Right ventricle myocardium inferior (tissue), 1 donor: ENCODE measurements at places on chromosomes 16 and 17.

DNA sequence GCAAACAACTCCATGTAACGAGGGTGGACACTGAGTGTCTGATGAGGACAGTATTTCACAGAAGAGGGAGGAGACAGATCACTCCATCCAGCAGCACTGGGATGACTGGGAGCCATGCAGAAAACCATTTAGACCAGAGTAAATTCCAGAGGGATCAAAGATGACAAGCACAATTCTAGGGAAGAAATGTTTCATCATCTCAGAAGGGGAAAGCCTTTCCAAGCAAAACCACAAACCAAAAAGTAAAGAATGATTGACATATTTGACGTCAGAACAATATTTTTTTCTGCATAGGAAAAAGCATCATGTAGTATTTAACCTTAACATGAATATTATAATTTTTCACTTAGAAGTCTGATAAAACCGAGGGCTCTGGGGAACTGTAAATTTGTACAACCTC lies 4.8 kb downstream of the DNASE1 start:
- DNase-seq, result no peak

DNA sequence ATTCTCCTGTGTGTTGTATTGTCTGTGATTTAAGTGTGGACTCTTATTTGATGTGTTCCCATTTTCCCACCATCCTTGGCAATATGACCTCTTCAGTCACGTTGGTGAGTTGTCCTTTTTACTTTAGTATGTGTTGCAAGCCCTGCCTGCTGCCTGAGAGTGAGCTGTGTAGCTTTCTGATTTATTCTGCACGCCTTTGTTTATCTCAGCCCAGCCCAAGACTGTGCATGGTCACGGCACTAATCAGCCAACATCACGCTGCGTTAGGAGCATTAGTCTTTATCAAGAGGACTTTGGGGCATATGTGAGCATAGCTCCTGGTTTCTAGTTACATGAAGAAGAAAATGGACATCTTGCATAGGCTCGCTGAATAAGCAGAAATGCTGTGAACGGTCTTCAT lies 6.0 kb downstream of the TOM1L1 start:
- no peak for DNase-seq

- no peak for DNase-seq
Observed at GRCh38 chr16:69077251-69077650, 28.2 kb upstream of the HAS3 start.

DNA sequence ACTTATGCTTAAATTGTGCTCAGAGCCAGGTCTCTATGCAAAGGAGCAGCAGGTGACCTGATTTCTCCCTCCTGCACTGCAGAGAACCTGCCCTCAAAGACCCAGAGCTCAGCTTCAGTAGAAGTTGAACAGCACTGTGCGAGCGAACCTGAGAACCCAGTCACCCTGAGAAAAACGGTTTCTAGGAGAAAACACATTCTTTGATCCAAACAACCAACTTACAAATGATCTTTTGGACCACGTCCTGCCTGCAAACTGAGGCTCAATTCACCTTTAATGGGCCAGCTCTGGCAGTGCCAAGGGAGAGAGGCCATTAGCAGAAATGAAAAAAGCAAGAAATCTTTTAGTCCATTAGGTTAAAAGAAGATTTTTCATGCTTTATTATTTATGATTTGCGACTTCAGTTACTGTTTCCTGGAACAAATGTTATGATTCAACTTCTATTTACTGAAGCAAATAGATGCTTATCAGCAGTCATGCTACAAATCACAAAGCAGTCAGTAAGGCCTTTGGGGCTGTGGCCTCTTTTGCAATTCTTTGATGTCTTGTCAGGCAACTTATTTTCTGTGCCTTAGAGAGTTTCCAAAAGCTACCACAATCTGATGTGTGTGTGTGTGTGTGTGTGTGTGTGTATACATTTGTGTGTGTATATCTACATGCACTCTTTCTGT lies 65.7 kb upstream of the LRRC37A3 start:
- DNase-seq, result no peak

DNA sequence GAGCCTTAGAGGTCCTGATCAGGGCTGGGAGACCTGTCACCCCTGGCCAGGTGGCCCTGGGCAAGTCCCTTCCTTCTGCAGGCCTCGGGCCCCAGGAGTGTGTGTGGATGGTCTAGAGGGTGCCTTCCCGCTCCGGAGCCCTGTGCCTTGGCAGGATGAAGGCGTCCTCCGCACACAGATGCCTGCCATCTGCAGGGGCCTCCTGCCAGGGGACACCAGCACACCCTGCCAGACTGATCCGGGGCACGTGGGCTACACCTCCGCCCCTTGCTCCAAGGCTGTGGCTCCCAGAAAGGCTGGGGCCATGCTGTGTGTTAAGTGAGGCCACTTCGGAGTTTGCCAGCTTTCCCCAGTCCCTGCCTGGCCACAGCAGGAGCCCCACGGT lies 30.7 kb downstream of the NPTX1 start:
- peak; percentile 23 for DNase-seq

GRCh38 chr17:82970067-82970466 lies 109.3 kb upstream of the METRNL start:
- no peak for DNase-seq

GRCh38 chr16:89934611-89935553 lies 11.7 kb downstream of the TUBB3 start:
- DNase-seq, result no peak

DNA sequence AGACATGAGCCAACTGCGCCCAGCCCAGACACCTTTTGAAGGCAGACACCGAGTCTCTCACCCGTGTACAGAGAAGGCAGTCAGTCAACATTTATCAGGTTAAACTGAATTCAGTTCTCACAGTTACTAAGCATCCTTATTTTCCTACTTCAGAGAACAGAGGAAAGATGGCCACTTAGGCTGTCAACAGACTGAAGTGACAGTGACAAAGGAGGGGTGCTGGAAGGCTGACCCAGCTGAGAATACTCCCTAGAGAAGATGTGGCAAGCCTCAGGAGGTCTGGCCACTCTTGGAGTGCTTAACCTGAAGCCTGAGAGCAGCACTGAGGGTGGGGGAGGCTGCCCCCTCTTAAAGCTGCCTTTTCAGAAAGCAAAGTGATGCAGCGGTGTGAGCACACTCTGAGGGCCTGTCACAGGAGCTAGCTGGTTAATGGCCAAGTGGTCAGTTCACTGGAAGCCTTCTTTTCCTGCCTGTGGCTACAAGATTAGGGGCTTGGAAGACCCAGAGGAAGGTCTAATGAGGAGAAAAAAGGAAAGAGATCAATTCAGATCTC lies 51.0 kb upstream of the SREBF1 start:
- DNase-seq, result no peak

GRCh38 chr16:82630219-82630618 lies 3.5 kb downstream of the CDH13 start:
- no peak for DNase-seq

- DNase-seq, result no peak
Observed at GRCh38 chr16:73037331-73037745, 10.6 kb downstream of the ZFHX3 start.

- DNase-seq, result no peak
Observed at GRCh38 chr17:11981862-11982261, 15.4 kb downstream of the ZNF18 start.

GRCh38 chr17:44489581-44489980 lies 13.6 kb downstream of the GPATCH8 start:
- no peak for DNase-seq

DNA sequence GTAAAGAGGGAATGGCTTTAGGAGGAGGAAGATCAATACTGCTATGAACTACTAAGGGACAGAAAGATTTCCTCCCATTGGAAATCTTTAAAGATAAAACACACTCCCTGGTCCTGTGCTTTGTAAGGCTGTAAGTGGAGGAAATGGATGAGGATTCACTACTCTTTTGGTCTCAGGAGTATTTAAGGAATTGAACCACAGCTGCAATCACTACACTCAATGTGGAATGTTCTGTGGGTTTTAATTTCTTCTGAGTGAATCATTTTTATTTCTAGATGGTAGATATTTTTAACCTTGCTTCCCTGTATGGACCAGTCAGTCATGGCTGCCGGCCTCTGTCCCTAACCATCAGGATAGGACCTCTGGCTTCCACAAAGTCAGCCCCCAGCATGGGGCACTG lies 65.6 kb downstream of the SDR42E1 start:
- no peak for DNase-seq

DNA sequence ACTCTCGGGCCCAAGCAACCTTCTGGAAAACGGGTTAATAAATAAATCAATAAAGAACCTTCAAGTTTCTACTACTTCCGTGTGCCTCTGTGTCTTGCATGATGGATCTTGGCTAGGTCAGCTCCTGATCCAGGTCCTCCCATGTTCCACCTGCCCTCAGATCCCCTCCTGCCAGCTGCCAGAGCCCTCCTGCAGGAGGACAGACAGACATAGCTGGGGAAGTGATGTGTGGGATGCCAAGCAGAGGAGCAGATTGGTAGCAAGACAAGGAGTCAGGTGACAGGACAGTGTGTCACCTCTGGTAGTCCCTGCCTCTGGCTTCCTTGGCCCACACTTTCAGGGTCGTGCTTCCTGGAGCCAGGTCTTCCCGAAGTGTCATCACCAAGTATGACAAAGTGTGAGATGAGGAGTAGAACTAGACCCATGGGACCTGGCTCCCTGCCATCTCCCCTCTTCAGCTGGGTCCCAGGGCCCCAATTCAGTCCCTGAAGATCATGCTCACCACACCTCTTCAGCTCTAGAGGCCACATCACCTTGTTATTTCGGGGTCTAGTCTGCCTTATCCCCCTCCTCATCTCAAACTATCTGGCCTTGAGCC lies 1.0 kb upstream of the EPN3 start:
- no peak for DNase-seq

DNA sequence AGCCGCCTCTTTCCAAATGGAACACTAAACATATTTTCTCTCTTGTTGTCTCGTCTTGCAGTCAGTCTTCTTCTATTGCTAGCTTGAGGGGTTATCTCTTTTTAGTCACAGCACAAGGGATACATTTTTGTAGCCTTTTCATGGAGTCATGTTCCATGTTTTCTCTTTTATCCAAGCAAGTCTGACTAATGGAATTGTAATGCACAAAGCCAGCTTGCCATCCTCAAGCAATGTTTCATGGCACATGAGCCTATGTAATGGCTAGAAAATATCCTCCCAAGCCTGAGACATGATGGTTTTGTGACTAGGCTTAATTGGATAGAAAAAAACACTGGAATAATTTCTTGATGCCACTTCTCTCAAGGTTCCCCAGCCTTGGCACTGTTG lies 414.6 kb upstream of the GOT2 start:
- DNase-seq, result no peak

DNA sequence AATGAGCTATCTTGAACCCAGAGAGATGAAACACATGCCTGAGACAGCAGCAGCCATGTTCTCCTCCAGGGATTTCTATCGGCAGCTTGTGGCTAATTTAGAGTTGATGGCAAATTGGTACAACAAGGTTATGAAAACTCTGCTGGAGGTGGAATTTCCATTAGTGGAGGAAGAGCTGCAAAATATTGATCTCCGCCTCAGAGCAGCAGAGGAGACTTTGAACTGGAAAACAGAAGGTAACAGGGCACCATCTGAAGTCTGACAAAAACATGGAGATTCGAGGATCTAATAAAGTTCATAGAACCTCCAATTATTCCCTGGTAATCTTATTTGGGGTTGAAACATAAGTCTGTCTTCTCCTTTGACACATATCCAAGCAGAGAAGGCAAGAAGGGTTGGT lies 52.8 kb downstream of the DNAH9 start:
- DNase-seq, result no peak

GRCh38 chr17:46194393-46195216 lies 1.4 kb upstream of the KANSL1 start:
- DNase-seq, result no peak

DNA sequence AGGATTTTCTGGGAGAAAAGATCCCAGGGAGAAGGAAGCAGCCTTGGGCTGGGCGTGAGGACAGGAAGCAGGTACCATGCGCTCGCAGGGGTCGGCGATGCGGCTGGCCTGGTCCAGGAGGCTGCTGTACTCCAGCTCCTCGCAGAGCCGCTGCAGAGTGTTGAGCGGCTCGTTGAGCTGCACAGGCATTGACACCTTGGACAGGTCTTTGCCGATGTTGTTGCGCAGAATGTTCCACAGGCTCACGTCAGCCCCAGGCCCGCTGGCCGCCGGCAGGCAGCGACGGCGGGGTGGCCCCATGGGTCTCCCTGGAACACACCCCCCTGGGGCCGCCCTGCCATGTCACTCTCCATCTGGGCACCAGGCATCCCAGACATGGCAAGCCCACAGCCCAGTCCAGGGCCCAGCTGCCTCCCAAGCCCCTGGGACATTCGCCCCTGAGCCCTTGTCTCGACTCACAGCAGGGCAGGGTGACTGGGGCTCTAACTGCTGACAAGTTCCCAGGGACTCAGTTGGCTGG lies 8.0 kb downstream of the OSBPL7 start:
- DNase-seq, result no peak

DNA sequence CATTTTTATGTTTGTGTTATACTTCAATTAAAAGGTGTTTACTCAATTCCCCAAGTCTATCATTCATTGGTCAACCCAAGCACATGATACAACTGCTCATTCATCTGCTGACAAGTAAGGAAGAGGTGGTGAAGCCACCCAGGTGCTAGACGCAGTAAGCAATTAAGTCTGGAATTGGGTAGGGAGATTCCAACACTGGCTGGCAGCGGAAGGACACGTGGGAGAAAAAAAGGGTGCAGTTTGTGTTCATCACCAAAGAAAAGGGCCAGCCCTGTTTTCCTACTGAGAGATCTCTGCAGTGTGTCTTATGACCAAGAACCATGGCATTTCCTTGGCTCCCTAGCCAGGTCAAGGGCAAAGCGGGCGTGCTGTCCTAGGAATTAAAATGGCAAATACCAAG lies 11.8 kb upstream of the ZNF23 start:
- DNase-seq, result no peak

DNA sequence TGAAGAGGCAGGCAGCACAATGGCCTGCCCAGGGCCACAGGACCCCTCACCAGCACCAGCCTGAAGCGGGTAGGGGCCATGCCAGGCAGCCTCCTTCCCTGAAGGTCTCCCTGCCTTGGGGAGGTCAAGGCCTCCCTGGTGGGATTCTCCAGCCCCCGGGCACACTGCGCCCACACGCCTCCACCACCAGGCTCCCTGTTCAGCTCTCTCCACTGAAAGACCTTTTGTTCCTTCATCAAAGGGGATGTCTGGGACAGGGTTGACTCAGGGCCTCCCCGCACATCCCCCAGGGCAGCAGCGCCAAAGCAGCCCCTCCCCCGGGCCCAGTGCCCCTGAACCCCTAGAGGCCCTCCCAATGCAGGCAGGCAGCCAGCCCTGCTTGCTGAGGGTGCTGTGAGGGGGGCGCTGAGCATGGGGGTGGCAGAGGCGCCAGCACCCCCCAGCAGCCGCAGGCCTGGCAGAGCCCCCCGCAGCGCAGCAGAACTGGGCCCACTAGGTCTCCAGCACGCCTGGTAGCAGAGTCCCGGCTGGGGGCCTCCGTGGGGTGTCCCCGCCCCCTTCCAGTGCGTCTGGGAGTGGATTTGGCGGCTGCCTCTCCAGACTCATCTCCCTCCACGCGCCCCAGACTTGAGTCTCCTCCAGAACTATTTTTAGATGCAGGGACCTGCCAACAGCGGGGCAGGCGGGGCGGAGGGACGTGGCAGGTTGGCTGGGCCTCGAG lies 13.1 kb downstream of the BCAR1 start:
- DNase-seq, result no peak

DNA sequence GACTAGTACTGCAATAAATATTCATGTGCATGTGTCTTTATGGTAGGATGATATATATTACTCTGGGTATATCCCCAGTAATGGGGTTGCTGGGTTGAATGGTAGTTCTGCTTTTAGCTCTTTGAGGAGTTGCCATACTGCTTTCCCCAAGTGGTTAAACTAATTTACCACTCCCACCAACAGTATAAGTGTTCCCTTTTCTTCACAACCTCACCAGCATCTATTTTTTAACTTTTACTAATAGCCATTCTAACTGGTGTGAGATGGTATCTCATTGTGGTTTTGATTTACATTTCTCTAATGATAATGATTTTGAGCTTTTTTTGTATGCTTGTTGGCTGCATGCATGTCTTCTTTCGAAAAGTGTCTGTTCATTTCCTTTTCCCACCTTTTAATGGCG lies 32.9 kb downstream of the ITGAM start:
- no peak for DNase-seq
